ENCODE measurements at places on chromosomes 12 and 14. TPM values are rescaled to one million over a fixed set of nuclear protein-coding genes. Genes with fewer than 3 reads are reported as not detected.

Gene BCL11B
- polyA plus RNA-seq = 1.7 TPM

Gene FAM181A
- not detected for polyA plus RNA-seq

Gene CLECL1
- polyA plus RNA-seq = 0.25 TPM

Gene AQP6
- polyA plus RNA-seq = 0.02 TPM

Gene FAM186B
- 0.08 TPM for polyA plus RNA-seq

Gene OTX2
- polyA plus RNA-seq = not detected

Gene EIF2S3B
- 0.32 TPM for polyA plus RNA-seq

Gene OR4E2
- not detected for polyA plus RNA-seq
